CD8-positive, alpha-beta T cell (primary cell): ENCODE measurements at places on chromosomes 4 and X. TPM values are rescaled to one million over a fixed set of nuclear protein-coding genes. Genes with fewer than 3 reads are reported as not detected.

DNA sequence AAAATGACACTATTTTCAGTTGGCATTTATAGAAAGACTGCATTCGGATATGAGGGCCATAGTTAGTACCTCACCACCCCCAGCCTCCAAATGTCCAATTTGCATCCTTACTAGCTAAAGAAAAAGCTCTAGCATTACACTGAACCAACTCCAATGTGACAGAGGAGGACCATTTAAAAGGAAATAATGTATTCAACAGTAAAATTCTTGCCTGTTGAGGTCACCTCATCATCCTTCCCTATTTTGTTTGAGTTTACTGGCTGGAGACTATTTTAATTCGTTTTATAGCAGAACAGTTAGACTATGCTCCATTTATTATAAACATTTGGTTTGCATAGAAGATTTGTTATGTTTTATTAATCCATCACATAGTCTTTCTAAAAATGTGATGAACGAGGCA, 88.2 kb upstream of the PPARGC1A start:
- no peak for DNase-seq

DNA sequence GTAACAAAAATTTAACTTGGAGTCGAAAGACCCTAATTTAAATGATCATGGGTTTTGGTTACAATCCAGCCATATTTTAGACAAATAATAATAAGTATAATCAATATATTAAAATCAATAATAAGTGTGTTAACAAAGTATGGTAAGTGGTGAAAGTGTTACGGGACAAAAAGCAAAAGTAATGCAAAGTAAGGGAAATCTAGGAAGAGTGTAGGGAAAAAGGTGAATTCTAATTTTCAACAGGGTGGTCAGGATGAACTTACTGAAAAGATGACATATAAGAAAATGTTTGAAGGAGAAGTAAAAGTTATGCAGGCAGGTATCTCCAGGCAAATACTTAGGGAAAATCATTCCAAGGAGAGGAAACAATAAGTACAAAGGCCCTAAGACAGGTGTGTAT, 32.3 kb downstream of the STX18 start:
- no peak for DNase-seq

DNA sequence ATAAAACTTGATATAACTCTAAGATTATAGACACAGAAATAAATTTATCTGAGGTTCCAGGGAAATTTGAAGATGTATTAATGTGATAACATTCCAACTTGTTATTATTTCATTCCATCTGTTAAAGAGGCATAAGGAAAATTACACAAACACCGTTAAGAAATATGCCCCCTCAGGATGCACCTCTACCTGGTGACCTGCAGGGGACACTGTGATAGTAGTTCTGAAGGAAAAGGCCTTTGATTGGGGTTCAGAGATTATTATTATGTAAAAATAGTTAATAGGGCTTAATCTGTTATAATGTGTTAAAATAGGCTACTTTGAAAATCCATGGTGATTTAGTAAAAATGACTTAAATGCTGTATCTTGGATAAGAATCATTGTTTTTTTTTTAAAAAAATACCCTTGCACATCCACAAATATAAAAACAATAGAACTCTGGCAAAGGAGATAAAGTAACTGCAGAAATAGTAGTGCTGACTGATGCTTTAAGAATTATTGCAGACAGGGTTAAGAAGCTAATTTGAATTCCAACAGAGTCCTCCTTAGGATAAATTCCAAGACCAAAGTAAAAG, 6.1 kb upstream of the ABRAXAS1 start:
- DNase-seq = no peak

Gene VEGFC
- total RNA-seq = not detected

DNA sequence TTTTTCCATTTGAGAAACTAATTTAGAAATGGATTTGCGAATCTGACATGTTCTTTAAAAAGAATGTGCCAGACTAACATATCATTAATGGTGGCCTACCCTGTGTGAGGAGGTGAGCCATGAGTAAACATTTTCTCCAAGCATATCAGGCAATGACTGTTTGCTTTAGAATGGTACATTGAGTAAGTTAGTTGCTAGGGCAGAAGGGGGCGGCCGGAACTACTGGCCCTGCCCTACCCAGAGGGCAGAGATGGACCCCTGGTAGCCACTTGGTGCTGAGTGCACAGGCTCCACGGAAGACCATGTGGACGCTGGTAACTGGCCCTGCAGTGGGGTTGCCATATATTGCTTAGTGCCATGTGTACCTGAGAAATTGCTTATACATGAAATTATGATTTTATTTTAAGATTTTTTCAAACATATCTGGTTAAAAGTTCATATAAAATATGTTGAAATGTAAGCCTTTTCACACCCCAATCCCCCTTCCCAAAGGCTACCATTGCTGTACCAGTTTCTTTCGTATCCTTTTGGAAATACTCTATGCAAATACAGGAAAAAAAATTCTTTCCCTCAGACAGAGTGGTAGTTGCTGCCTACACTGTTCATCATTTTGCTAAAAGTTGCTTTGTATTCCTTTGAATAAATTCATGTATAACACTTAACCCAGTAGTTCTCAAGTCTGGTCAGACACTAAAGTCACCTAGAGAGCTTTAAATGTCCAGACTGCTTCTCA, 8.8 kb downstream of the FNIP2 start:
- no peak for DNase-seq

- no peak for DNase-seq
Observed at GRCh38 chr4:155428128-155428527, 51.4 kb upstream of the MAP9 start.

GRCh38 chr4:84384801-84385200, 114.3 kb downstream of the NKX6-1 start:
- DNase-seq = no peak

DNA sequence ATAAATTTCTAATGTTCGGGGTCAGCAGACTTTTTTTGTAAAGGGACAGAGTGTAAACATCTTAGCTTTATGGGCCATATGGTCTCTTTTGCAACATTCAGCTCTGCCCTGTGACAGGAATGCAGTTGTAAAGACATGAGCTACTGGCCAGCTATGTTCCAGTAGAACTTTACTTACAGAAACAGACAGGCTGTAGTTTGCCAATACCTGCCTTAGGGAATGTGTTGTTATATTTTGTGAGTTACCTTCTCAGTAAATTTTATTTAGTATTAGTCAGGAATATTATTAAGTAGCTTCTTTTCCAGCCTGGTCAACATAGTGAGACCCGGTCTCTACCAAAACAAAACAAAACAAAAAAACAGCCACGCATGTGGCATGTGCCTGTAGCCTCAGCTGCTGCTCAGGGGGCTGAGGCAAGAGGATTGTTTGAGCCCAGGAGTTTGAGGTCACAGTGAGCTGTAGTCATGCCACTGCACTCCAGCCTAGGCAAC, 48.7 kb downstream of the HTT start:
- DNase-seq = no peak

DNA sequence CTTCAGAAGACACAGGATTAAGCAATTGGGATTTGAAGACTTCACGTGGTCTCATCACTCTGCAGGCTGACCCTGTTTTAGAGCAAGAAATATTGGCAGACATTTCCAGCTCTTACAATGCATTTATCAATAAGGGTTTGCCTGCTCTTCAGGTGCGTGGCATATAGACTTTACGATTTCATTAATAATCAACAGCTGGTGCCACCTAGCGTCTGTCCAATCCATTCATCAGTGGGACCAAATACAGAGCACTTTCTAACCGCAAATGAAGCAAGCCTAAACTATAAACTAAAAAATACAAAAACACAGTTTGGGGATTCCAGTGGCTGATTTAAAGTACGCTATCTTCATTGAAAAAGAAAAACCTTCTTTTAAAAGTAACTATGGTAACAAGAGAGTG, 125.4 kb upstream of the DMD start:
- no peak for DNase-seq

Gene XAGE1A
- not detected for total RNA-seq

Gene SCML2
- total RNA-seq = 0.33 TPM
